ENCODE measurements at places on chromosomes 6 and 20. TPM values are rescaled to one million over a fixed set of nuclear protein-coding genes. Genes with fewer than 3 reads are reported as not detected.

DNA sequence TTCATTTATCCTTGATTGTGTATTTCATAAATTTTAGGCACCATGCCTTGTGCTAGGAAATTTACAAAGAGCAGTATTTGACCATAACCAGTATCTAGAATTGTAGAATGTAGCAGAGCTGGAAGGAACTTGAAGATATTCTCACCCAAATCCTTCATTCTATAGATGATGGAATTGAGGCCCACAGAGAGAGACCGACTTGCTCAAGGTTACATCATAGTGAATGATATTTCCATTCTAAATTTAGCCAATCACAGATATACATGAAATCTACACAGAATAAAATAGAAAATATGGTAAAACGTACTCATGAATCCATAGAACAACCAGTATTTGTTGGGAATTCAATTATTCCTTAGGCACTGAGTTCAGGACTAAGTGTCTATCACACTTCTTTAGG lies 10.9 kb upstream of the SGK1 start:
- DNase-seq = no peak
- no peaks in the 10 kb centered on the region for H3K4me1 ChIP-seq
- H3K36me3 ChIP-seq = no peaks in the 10 kb centered on the region
- no peak overlapping the region for H3K4me3 ChIP-seq
- H3K27me3 ChIP-seq = no peaks in the 10 kb centered on the region
- no peak overlapping the region for H3K27ac ChIP-seq

- H3K36me3 ChIP-seq = no peaks in the 10 kb centered on the region
- H3K27ac ChIP-seq = no peak overlapping the region
- no peak for DNase-seq
- H3K27me3 ChIP-seq = peaks cover 22% of the 10 kb centered on the region
- H3K4me1 ChIP-seq = no peaks in the 10 kb centered on the region
- H3K4me3 ChIP-seq = no peak overlapping the region
Measured at GRCh38 chr20:61581825-61582188, 329.7 kb downstream of the CDH4 start.

- H3K27ac ChIP-seq = no peak overlapping the region
- H3K36me3 ChIP-seq = peaks cover 24% of the 10 kb centered on the region
- peaks cover 62% of the 10 kb centered on the region for H3K4me1 ChIP-seq
- no peak for DNase-seq
Measured at GRCh38 chr6:11198663-11199603, 33.5 kb downstream of the NEDD9 start.

TAP1 gene
- total RNA-seq = 20.3 TPM

MMP24 gene
- 0.22 TPM for total RNA-seq

DNA sequence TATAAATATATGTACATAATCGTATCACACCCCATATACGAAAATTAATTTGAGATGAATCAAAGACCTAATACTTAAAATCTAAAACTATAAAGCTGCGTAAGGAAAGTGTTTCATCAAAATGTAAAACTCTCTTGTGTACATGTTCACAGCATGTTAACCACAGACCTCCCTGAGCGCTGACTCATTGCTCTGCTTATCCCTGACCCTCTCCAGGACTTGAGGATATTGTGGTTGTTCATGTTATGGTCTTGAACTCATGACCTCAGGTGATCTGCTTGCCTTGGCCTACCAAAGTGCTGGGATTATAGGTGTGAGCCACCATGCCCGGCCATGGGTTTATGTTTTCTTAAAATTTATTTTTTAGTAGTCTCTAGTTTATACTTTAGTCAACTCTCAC lies 14.2 kb downstream of the FAM83B start:
- no peaks in the 10 kb centered on the region for H3K27me3 ChIP-seq
- H3K4me1 ChIP-seq = no peaks in the 10 kb centered on the region
- no peak overlapping the region for H3K27ac ChIP-seq
- no peaks in the 10 kb centered on the region for H3K36me3 ChIP-seq
- no peak overlapping the region for H3K4me3 ChIP-seq
- DNase-seq = no peak

LRRC1 gene
- total RNA-seq = 11.2 TPM

DNA sequence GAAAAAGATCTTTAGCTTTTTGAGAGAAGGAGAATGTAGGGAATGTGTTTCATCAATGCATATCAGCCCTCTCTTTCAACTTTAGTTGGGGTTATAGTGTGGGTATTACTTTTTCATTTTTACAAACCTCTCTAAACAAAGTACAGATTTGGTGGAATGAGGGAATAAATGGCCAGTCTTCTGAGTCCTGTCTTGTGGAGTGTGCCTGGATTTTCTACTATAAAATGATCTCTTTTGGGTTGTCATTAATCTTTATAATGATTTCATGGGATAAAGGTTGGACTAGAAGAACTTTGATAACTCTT lies 209.3 kb downstream of the RNF144B start:
- H3K4me1 ChIP-seq = peaks cover 7% of the 10 kb centered on the region
- no peaks in the 10 kb centered on the region for H3K27me3 ChIP-seq
- H3K4me3 ChIP-seq = no peak overlapping the region
- H3K27ac ChIP-seq = no peak overlapping the region

GRCh38 chr20:4521170-4521968 lies 200.3 kb upstream of the PRND start:
- DNase-seq = no peak
- no peaks in the 10 kb centered on the region for H3K36me3 ChIP-seq
- no peak overlapping the region for H3K27ac ChIP-seq
- H3K4me1 ChIP-seq = no peaks in the 10 kb centered on the region
- H3K4me3 ChIP-seq = no peak overlapping the region

CFAP206 gene
- total RNA-seq = 0.16 TPM

HSPA12B gene
- total RNA-seq = 35.7 TPM

- H3K27ac ChIP-seq = no peak overlapping the region
- no peaks in the 10 kb centered on the region for H3K27me3 ChIP-seq
- peaks cover 22% of the 10 kb centered on the region for H3K4me1 ChIP-seq
- no peak overlapping the region for H3K4me3 ChIP-seq
- H3K36me3 ChIP-seq = no peaks in the 10 kb centered on the region
Measured at GRCh38 chr6:138953451-138953850, 34.6 kb downstream of the REPS1 start.

DNA sequence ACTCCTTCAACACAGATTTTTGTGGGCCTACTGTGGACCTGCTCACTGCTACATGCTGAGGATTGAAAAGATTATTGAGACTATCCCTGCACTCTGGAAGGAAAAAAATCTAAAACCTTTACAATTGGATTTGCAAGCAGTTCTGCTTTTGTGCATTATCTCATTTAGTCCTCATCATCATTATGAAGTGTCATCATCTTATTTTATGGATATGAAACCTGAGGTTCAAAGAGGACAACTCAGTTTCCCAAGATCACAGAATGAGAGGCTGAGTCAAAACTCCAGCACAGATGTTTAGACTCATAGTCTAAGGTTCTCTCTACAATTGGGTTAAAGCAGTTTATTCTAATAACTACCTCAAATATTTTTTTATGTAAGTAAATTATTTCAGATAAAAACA lies 160.2 kb upstream of the MARCKS start:
- DNase-seq = no peak
- H3K4me3 ChIP-seq = no peak overlapping the region
- no peaks in the 10 kb centered on the region for H3K4me1 ChIP-seq

WFDC6 gene
- not detected for total RNA-seq

DNA sequence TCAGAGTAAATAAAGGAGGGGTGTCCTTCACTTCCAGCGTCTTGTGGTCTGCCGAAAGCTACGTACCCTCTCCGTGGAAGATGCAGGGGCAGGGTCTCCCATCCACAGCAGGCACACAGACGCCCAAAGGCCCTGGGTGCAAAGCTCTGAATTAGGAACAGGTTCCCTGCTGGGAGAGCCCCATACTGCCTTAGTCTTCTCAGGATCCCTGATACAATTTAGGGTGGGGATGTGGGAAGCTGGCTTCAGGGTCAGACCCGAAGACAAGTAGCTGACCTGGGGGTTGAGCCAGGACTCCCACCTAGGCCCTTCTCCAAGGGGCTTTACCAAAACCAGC lies 74.1 kb downstream of the TTLL2 start:
- DNase-seq = no peak
- no peaks in the 10 kb centered on the region for H3K27me3 ChIP-seq
- H3K4me3 ChIP-seq = no peak overlapping the region
- no peaks in the 10 kb centered on the region for H3K4me1 ChIP-seq
- H3K27ac ChIP-seq = no peak overlapping the region

GRCh38 chr6:108295676-108296075 lies 822 bp downstream of the AFG1L start:
- H3K27me3 ChIP-seq = no peaks in the 10 kb centered on the region
- H3K4me3 ChIP-seq = peak overlapping the region; percentile 69
- peak overlapping the region; percentile 91 for H3K27ac ChIP-seq
- no peaks in the 10 kb centered on the region for H3K36me3 ChIP-seq

FOXP4 gene
- total RNA-seq = 21.2 TPM

GRCh38 chr6:144285798-144286502 lies 815 bp downstream of the UTRN start:
- H3K4me3 ChIP-seq = peak overlapping the region; percentile 92
- H3K36me3 ChIP-seq = peaks cover 8% of the 10 kb centered on the region
- no peaks in the 10 kb centered on the region for H3K27me3 ChIP-seq
- DNase-seq = peak; percentile 80
- H3K4me1 ChIP-seq = peaks cover 19% of the 10 kb centered on the region

SRSF12 gene
- 0.48 TPM for total RNA-seq

- no peak overlapping the region for H3K27ac ChIP-seq
- no peak overlapping the region for H3K4me3 ChIP-seq
- no peaks in the 10 kb centered on the region for H3K27me3 ChIP-seq
- no peaks in the 10 kb centered on the region for H3K36me3 ChIP-seq
- H3K4me1 ChIP-seq = peaks cover 18% of the 10 kb centered on the region
- peak; percentile 43 for DNase-seq
Measured at GRCh38 chr6:43695215-43695966, 7.8 kb upstream of the MRPS18A start.

- H3K27me3 ChIP-seq = no peaks in the 10 kb centered on the region
- H3K27ac ChIP-seq = no peak overlapping the region
- no peaks in the 10 kb centered on the region for H3K4me1 ChIP-seq
- no peaks in the 10 kb centered on the region for H3K36me3 ChIP-seq
- no peak overlapping the region for H3K4me3 ChIP-seq
Measured at GRCh38 chr6:98024359-98024758, 741.3 kb upstream of the MMS22L start.

DNA sequence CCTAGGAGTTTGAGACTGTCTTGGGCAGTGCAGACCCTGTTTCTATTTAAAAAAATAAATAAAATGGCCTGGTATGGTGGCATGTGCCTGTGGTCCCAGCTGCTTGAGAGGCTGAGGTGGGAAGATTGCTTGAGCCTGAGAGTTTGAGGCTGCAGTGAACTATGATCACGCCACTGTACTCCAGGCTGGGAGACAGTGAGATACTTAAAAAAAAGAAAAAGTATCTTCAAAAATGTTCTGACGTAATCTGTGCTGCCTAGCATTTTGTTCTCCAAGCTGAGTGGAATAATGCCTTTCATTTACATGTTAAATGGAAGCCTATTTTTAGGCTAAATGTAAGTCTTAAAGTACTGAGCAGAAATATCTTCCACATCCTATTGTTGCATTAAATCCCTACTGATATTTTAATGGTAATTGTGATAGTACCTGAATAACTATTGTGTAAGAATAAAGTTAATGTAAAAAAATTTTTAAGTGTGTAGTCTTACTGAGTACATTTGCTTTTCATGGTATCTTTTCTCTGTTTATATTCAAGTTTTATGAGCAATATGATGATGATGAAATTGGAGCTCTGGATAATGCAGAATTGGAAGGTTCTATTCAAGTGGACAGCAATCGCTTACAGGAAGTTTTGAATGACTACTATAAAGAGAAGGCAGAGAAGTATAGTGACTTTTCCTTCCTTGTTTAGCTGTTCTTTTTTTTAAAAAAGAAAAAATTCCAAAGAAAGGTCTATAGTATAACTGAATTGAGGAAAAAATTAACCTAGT lies 4.2 kb upstream of the ZC2HC1B start:
- H3K36me3 ChIP-seq = peaks cover 61% of the 10 kb centered on the region
- no peaks in the 10 kb centered on the region for H3K27me3 ChIP-seq
- H3K27ac ChIP-seq = no peak overlapping the region
- no peak overlapping the region for H3K4me3 ChIP-seq
- no peak for DNase-seq

DNA sequence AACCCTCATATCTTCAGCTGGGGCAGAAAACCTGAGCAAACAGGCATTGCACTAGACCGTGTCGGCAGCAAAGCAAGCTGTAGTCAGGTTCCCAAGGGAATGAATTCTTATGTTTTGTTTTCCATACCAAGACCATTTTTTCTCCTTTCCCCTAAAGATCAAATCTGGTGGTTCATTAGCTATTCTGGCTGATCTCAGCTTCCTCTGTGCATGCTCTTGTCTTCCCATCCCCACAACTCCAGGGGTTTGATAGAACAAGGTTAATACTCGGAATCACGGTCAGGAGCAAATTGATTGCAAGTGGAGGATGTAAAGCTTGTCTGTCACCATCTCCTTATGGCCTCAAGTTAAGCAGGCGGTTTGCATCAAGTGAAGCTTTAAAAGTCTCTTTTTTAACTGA lies 778.8 kb downstream of the KIF16B start:
- no peak overlapping the region for H3K4me3 ChIP-seq
- no peaks in the 10 kb centered on the region for H3K36me3 ChIP-seq
- H3K27ac ChIP-seq = no peak overlapping the region
- DNase-seq = no peak

IBTK gene
- total RNA-seq = 24.0 TPM

DNA sequence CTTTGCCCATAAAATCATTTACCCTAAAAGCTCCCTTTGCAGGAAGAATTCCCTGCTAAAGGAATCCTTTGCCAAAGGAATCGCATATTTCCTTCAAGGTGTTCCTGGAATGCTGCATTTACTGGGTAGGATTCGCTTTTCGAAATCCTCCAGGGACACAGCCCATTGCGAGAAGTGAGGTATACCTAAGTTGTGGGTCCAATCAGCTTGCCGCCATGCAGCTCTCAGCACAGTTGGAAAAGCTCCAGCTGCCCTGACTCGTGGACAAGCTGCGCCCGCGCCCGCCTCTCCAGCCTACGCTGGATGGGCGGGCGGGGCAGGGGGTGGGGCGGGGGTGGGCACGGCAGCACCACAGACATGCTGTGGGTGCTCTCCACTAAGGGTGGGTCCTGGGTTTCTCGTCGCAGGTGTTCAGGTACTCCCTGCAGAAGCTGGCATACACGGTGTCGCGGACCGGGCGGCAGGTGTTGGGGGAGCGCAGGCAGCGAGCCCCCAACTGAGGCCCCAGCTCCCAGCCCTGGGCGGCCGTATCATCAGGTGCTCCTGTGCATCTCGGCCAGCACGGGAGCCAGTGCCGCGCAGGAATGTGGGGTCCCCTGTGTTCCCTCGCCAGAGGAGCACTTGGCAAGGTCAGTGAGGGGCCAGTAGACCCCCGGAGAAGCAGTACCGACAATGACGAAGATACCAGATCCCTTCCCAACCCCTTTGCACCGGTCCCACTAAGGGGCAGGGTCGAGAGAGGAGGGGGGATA lies 1.4 kb downstream of the NNAT start:
- H3K4me1 ChIP-seq = peaks cover 3% of the 10 kb centered on the region
- no peaks in the 10 kb centered on the region for H3K36me3 ChIP-seq
- no peaks in the 10 kb centered on the region for H3K27me3 ChIP-seq
- H3K27ac ChIP-seq = no peak overlapping the region
- peak; percentile 82 for DNase-seq

C6orf118 gene
- total RNA-seq = not detected

- H3K27me3 ChIP-seq = no peaks in the 10 kb centered on the region
- H3K36me3 ChIP-seq = no peaks in the 10 kb centered on the region
- no peak overlapping the region for H3K4me3 ChIP-seq
- no peaks in the 10 kb centered on the region for H3K4me1 ChIP-seq
- no peak overlapping the region for H3K27ac ChIP-seq
Measured at GRCh38 chr6:105097288-105097687, 82.5 kb downstream of the POPDC3 start.
